ENCODE measurements at places on chromosomes 1 and 21. TPM values are rescaled to one million over a fixed set of nuclear protein-coding genes. Genes with fewer than 3 reads are reported as not detected.

Gene KRTAP25-1
- not detected for total RNA-seq

Gene RGS1
- total RNA-seq = 204 TPM

Gene SYDE2
- 11.0 TPM for total RNA-seq

Gene CLCA2
- not detected for total RNA-seq

Gene DNAJC6
- total RNA-seq = 11.4 TPM

Gene HEYL
- 11.4 TPM for total RNA-seq

Gene POGZ
- 78.1 TPM for total RNA-seq

Gene SASS6
- 1.8 TPM for total RNA-seq

Gene SLAMF9
- total RNA-seq = not detected

- DNase-seq = no peak
- no peak overlapping the region for H3K4me3 ChIP-seq
- no peaks in the 10 kb centered on the region for H3K36me3 ChIP-seq
- no peaks in the 10 kb centered on the region for H3K4me1 ChIP-seq
- no peak overlapping the region for H3K27ac ChIP-seq
- no peaks in the 10 kb centered on the region for H3K27me3 ChIP-seq
Measured at GRCh38 chr1:111145542-111145941, 5.5 kb downstream of the CEPT1 start.

DNA sequence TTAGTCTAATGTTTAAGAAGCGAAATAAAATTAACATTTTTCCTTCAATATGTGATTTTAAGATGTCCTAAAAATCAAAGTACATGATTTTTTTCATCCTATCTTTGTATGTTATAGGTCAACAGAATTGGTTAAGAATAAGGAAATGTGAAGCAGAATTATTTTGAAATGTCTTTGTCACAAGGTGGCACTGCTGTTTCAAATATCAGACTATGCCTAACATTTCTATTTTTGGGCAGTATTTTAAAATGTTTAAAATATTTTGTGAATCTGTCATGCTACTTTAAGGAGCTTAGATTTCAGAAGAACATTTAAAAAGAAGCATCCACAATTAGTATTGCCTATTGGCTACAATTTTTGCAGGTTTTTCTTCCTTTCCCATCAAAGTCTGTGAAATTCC, 38.7 kb downstream of the AMY1C start:
- H3K27me3 ChIP-seq = no peaks in the 10 kb centered on the region
- H3K36me3 ChIP-seq = no peaks in the 10 kb centered on the region
- H3K4me1 ChIP-seq = no peaks in the 10 kb centered on the region
- no peak overlapping the region for H3K4me3 ChIP-seq

GRCh38 chr21:20617130-20617529, 381.1 kb upstream of the NCAM2 start:
- no peak for DNase-seq
- H3K4me1 ChIP-seq = no peaks in the 10 kb centered on the region
- H3K27me3 ChIP-seq = no peaks in the 10 kb centered on the region
- no peak overlapping the region for H3K4me3 ChIP-seq
- no peaks in the 10 kb centered on the region for H3K36me3 ChIP-seq

DNA sequence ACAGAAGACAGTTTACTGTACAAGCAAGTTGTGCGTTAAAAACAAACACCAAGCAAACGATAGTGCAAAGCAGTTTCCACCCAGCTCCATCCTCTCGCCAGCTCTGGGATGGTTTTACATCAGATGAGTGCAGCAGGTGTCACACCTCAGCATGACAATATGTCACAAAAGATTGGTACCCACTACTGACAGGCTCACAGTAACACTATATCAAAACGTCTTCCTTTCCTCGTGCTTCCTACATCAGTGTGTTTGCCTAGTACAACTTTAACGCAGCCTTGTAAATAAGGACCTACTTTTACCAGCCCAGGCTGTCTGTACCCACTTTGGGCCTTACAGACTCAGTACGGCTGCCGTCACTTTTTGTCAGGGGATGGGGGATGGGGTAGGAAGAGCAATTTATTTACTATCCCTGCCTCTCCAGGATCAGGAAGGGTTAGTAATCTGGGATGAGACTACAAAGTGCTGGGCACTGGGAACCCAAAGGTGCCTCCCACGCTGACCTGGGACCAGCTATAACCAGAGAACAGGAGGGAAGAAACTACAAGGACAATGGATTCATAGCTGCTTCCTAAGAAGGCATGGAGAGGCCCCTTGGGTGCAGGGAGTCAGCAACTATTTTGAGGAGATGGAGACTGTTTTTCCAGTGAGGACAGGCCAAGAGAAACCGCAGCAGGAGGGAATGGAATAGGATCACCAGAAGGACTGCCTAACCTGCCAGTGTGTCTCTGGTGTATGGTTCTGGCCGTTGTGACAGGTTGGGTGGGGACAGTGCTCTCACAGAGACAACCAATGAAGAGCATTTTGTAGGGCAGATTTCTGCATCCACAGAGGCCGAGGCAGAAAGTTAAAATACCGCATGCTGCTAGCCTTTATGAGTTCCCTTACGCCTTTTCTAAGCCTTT, 30.2 kb downstream of the RUNX3 start:
- no peaks in the 10 kb centered on the region for H3K36me3 ChIP-seq
- H3K4me1 ChIP-seq = no peaks in the 10 kb centered on the region
- H3K4me3 ChIP-seq = no peak overlapping the region

DNA sequence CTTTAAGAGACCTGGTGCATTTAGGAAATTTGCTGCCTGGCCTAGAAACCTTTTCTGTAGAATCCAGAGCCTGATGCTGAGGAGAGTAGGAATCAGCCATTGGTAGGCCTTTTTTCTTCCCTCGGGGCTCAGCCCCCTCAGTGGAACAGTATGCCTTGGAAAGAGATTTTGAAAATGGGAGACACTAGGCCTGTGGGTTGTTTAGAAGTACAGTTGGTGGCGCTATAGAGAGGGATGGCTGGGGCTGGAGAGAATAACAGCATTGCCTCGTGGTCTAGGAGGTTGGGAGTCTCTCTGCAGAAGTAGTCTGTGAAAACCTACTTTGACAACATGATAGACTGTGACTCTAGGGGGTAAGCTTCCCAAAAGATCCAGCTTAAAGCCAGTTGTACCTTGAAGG, 8.2 kb downstream of the KIF2C start:
- no peaks in the 10 kb centered on the region for H3K36me3 ChIP-seq
- no peak overlapping the region for H3K27ac ChIP-seq
- DNase-seq = no peak
- H3K4me1 ChIP-seq = no peaks in the 10 kb centered on the region
- no peaks in the 10 kb centered on the region for H3K27me3 ChIP-seq
- no peak overlapping the region for H3K4me3 ChIP-seq

- no peaks in the 10 kb centered on the region for H3K27me3 ChIP-seq
- H3K36me3 ChIP-seq = no peaks in the 10 kb centered on the region
- DNase-seq = no peak
- H3K27ac ChIP-seq = peak overlapping the region; percentile 99
Measured at GRCh38 chr1:207318072-207318619, 3.3 kb upstream of the CD55 start.

DNA sequence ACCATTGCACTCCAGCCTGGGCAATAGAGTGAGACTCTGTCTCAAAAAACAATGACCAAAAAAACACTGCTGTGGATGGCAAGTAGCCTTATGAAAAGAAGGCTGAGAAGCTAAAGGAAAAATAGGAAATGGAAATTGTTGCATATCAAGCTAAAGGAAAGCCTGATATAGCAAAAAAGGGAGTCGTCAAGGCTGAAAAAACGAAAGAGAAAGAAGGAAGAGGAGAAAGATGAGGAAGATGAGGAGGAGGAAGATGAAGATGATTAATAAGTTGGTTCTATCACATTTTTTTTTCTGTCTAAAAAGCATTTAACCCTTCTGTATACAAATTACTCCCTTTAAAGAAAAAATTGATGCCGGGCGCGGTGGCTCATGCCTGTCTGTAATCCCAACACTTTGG, 10.2 kb upstream of the PRDX1 start:
- no peaks in the 10 kb centered on the region for H3K27me3 ChIP-seq
- no peak overlapping the region for H3K4me3 ChIP-seq
- no peaks in the 10 kb centered on the region for H3K4me1 ChIP-seq
- no peak for DNase-seq
- no peaks in the 10 kb centered on the region for H3K36me3 ChIP-seq
- H3K27ac ChIP-seq = no peak overlapping the region

DNA sequence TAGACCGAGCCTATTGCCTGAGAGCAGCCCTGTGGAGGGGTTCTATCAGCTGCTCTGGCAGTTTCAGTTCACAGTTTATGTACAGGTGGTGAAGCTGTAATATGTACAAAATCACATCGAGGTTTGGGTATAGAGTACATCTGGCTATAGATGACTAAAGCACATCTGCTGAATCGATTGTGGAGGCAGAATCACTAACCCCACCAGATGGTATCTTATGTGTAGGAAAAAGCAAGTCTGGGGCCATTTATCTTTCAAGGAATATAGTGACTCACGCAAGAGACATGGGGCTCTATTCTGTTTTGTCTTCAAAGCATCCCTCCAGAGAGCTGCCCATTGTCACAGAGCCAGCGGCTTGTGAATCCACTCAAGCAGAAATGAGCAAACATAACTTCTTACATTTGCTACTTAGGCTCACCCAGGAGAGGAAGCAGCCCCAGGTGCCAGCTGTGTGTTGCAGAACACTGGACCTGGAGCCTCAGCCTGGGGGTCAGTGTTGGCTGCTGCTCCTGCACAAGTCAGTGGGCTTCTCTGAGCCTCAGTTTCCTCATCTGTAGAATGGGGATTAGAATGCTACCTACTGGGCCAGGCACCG, 21.3 kb downstream of the MIIP start:
- no peaks in the 10 kb centered on the region for H3K4me1 ChIP-seq
- H3K27ac ChIP-seq = peak overlapping the region; percentile 28
- H3K36me3 ChIP-seq = no peaks in the 10 kb centered on the region
- peak; percentile 20 for DNase-seq
- no peak overlapping the region for H3K4me3 ChIP-seq

- H3K4me3 ChIP-seq = no peak overlapping the region
- H3K36me3 ChIP-seq = no peaks in the 10 kb centered on the region
- no peaks in the 10 kb centered on the region for H3K4me1 ChIP-seq
- no peaks in the 10 kb centered on the region for H3K27me3 ChIP-seq
- H3K27ac ChIP-seq = no peak overlapping the region
Measured at GRCh38 chr21:24163539-24163938, 1443.7 kb downstream of the MRPL39 start.

DNA sequence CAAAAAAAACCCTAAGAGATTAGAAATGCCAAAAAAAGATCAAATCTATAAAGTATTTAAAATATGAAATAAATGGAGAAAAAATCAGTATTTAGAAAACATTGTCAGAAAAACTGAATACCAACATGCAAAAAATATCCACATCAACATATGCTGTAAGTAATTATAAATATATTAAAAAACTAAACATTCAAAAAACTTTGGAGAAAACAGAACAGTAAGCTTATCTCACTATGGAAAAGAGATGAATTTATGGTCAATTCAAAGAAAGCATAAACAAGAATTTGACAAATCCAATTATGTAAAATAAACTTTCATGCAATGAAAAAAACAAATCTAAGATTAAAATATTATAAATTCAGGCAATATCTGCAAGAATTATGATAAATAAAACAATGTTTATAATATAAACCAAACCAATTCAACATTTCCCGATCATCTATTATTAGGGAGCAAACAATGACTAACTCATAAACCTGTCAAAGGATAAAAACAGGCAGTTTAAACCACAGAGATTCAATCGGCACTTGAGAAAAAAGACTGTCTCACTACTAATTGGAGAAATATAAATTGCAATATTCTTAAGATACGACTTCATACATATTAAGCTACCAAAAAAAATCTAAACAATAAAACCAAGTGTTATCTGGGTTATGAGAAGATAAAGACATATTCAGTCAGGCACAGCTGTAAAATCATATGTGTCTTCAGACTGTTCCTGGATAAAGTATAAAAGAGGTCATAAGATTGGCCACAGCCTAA, 21.8 kb downstream of the EYA3 start:
- no peaks in the 10 kb centered on the region for H3K36me3 ChIP-seq
- H3K4me3 ChIP-seq = no peak overlapping the region
- DNase-seq = no peak
- H3K27ac ChIP-seq = no peak overlapping the region

GRCh38 chr1:33275706-33276572, 19.6 kb downstream of the ZNF362 start:
- no peak for DNase-seq
- no peaks in the 10 kb centered on the region for H3K27me3 ChIP-seq
- peaks cover 9% of the 10 kb centered on the region for H3K36me3 ChIP-seq
- no peak overlapping the region for H3K4me3 ChIP-seq

- no peaks in the 10 kb centered on the region for H3K4me1 ChIP-seq
- H3K27me3 ChIP-seq = no peaks in the 10 kb centered on the region
- no peak for DNase-seq
- no peaks in the 10 kb centered on the region for H3K36me3 ChIP-seq
- no peak overlapping the region for H3K4me3 ChIP-seq
- H3K27ac ChIP-seq = no peak overlapping the region
Measured at GRCh38 chr1:222256058-222256457, 291.8 kb downstream of the HHIPL2 start.

GRCh38 chr1:226276077-226276682, 32.8 kb downstream of the LIN9 start:
- H3K27me3 ChIP-seq = no peaks in the 10 kb centered on the region
- DNase-seq = no peak
- H3K36me3 ChIP-seq = no peaks in the 10 kb centered on the region
- no peak overlapping the region for H3K4me3 ChIP-seq
- H3K4me1 ChIP-seq = no peaks in the 10 kb centered on the region
- H3K27ac ChIP-seq = no peak overlapping the region

- H3K4me3 ChIP-seq = no peak overlapping the region
- no peak overlapping the region for H3K27ac ChIP-seq
- no peak for DNase-seq
- H3K36me3 ChIP-seq = no peaks in the 10 kb centered on the region
- peaks cover 37% of the 10 kb centered on the region for H3K27me3 ChIP-seq
- H3K4me1 ChIP-seq = no peaks in the 10 kb centered on the region
Measured at GRCh38 chr1:46526691-46527291, 24.7 kb downstream of the KNCN start.

- DNase-seq = no peak
- no peak overlapping the region for H3K27ac ChIP-seq
- H3K36me3 ChIP-seq = no peaks in the 10 kb centered on the region
- H3K4me1 ChIP-seq = no peaks in the 10 kb centered on the region
Measured at GRCh38 chr1:5386371-5386770, 605.9 kb downstream of the NPHP4 start.

- no peaks in the 10 kb centered on the region for H3K36me3 ChIP-seq
- H3K27me3 ChIP-seq = no peaks in the 10 kb centered on the region
- H3K4me1 ChIP-seq = no peaks in the 10 kb centered on the region
- DNase-seq = no peak
Measured at GRCh38 chr1:147771226-147772125, 11.1 kb upstream of the GJA5 start.

DNA sequence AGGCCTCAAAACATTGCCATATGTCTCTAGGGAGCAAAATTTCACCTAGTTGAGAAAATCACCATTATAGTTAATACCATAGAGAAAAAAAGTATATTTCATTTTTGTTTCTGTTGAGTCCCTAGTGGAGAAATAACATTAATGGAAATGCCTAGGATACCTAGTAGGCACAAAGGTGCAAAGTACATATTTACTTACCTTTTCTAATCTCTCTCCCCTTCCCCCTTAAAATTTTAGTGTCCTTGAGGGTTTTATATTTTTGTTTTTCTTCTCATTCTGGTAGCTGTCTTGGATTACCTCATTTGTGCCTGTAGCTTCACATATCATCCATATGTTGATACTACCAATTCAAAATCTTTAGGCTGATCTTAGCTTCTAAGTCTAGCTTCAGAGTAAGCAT, 127.0 kb downstream of the MAGI3 start:
- DNase-seq = no peak
- no peaks in the 10 kb centered on the region for H3K4me1 ChIP-seq
- H3K27me3 ChIP-seq = no peaks in the 10 kb centered on the region
- no peak overlapping the region for H3K4me3 ChIP-seq
- no peak overlapping the region for H3K27ac ChIP-seq
